ENCODE measurements at places on chromosomes 12 and 14.

DNA sequence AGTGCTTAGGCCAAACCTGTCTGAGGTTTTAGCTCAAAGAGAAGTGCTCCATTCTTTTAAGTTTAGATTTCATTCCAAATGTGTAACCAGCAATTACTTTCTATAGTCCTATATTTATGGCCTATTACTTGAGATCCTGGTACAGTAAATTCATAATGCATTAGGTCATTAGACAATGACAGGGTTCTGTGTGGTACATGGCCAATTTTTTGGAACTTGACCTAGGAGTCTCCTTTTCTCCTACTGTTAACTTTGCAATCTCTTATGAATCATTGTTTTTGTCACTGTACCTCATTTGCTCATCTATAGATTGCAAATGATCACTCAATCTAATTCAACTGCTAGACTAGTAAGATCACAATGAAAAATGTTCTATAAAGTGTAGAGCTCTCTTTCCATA is 136.7 kb downstream of the PDE3A start:
- no peak for DNase-seq

DNA sequence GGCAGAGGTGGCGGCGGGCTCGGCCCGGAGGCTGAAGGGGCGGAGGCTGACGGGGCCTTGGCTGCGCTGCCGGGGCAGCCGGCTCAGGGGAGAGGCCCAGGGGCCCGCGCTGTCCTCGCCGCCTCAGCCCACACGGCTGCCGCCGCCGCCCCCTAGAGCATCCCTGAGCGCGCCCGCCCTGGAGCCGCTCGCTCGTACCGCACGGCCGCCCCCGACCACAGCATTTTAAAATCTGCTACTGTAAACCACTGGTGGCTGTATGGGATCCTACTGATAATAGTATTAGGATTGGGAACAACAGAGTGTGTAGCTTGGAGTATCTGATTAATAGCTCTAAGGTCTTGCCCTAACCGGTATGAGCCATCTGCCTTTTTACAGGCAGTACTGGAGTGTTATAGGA is 22.2 kb upstream of the EDDM3A start:
- no peak for DNase-seq

DNA sequence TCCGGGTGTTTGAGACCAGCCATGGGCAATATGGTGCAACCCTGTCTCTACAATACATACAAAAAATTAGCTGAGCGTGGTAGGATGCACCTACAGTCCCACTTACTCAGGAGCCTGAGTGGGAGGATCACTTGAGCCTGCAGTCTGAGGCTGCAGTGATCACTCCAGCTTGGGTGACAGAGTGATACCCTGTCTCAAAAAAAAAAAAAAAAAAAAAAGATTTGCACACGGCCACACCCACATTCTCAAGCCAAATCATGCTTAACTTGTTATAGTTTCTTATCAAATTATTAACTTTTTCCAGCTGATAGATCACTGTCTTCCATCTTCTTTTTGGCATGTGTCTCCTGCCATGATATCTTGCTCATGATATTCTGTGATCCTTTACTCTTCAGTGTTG is 6.8 kb downstream of the DRAM1 start:
- no peak for DNase-seq

DNA sequence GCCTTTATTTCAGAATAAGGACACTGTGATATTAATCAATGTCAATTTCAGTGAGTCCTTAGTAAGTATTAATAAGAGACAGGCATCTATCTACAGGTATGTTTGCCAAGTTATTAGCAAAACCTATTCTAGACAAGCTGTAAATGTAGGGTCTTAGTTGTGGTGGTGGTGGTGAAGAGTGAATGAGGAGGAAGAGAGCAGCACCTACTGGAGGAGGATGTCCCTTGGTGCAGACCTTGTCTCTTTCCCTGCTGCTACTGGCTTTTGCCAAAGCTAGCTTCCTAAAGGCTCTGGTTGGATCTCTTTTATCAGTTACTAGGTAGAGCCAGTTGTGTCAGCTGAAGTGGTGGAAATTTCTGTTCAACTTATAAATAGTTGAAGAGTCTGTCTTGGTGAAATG is 304.8 kb upstream of the ATP2B1 start:
- DNase-seq: no peak

DNA sequence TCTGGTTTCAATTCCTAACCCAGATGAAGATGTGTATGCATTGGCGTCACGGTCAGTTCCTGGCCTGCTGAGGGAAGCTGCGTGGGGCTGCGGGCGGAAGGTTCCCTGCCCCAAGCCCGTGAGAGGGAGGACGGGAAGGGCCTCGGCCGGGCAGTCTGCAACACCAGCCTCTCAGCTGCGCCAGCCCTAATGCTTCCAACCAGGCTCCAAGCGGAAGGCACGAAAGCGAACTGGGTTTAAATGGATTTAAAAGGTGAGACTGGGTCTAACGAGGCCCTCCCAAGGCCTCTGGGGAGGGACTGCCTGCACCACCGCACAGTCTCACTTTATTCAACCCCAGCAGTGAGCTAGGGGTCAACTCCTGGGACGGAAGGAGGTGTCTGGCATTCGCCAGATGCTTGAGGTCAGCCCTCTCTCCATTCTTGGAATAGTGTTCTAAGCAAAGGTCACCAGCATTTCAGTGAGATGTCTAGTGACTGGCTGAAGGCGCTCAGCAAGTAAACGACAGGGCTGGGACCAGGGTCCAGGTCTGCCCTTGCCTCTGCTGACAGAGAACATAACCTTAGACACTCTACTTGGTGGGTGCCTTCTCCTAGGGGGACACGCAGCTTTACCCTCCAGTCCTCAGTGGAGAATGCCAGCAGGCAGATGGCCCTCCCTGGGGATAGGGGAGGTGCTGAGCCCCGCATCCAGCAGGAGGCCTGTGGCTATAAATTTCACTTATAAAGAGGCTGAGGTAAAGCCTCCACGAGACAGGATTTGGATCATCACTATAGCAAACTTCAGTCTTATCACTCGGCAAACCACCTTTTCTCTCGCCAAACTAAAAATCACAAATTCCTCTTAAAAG is 92.2 kb downstream of the PIWIL1 start:
- DNase-seq: no peak

DNA sequence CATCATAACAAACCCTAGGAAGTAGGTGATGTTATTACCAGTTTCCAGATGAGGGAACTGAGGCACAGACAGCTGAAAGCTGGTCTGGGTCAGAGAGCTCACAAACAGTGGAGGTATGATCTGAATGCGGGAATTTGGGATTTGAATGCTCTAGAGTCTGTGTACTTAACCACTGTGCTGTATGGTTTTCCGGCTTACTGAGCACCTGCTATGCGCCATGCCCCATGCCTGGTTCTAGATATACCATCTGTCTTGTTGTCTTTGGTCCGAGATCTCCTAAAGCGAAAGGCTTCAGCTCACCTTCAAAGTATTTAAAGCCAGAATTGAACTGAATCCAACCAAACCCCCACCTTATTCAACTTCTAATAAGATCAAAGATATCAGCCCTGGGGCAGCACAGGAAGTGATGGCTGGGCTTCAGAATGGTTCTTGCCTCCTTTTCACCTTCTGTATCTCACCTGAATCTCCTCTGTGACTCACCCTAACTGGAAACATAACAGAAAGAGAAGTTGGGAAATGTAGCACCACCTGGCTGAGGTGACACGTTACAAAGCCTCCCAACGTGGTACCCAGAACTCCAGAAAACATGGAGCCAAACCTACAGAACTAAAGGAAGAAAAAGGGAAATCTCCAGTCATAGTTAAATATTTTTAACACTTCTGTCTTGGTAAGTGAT is 54.3 kb downstream of the PRMT8 start:
- DNase-seq: no peak

DNA sequence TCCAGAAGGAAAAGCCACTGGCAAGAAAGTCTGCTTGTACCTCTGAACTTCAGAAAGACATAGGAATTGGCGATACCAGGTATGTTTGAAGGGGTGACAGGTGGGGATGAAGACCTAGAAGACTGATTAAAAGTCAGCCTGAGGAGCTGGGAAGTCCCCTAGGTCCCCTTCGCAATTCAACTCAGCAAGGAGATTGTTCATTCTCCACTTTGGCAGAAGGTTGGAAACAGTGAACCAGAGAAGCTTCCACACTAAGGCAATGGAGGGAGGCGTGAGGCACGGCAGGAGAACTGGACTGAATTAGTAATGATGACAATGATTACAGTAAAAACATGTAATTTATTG is 240.3 kb upstream of the TMPO start:
- DNase-seq: no peak

DNA sequence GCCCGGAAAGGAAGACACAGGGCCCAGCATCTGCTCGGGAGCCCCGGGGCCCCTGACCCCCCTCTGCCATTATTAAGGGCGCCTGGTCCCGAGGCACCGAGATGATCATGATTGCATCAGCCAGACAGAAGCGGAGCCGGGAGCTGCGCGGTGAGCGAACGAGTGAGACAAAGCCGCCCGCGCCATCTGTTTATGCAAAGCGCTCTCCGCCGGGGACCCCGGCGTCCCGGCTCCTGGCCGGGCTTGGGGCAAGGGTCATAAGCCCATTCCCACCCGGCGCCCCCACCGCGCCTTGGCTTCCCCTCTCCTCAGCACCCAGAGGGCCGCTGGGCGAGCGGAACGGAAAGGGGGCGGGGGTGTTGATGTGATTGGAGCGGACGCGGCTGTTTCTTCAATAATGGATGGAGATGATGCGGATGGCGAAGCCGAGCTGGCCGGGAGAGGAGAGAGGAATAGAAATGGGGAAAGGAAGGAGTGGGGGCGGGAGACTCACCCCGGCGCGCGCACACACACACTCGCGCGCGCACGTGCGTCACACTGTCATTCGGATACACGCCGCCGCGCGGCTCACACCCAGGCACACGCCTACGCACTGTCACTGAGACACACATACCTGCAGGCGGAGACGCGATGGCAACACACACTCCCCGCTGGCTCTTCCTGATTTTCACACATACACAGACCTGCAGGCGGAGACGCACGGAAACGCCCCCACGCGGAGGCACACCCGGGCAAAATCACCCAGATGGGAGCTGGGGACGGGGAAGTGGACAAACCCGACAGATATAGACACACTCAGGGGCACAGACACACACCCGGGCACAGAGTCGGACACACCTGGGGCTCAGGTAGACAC is 10.7 kb downstream of the STAC3 start:
- peak; percentile 58 for DNase-seq

DNA sequence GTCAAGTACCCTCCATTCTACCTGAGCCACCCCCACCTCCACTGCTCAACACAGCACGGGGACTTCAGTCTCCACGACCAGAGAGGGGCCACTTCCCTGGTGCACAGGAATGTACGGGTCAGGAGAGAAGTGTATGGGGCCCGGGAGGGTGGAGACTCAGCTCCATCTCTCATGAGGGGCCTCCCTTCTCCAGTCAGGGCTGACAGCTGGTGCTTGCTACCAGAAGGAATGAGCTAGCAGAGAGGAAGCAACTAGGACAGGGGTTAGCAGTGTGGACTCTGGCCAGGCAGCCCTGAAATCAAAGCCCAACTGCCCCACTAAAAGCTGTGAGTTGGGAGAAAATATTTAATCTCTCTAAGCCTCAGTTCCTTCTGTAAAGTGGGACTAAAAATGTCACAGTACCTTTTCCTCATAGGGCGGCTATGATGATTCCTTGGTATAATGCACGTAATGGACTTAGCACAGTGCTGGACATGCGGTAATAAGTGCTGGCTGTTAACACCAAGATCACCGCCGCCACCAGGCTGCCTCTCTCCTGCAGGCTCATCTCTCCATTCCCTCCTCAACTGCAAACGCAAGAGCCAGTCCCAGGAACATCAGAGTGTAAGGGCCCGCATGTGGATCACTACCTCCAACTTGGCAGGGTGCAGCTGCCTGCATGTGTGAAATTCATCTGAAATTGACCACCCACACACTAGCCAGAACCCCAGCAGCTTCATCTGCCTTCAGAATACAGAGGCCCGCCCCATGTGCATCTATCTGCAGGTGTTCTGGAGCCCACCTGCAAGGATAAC is 14.6 kb downstream of the ACTN1 start:
- DNase-seq: no peak

GRCh38 chr12:9718968-9719367 is 13.9 kb downstream of the CLECL1 start:
- no peak for DNase-seq

DNA sequence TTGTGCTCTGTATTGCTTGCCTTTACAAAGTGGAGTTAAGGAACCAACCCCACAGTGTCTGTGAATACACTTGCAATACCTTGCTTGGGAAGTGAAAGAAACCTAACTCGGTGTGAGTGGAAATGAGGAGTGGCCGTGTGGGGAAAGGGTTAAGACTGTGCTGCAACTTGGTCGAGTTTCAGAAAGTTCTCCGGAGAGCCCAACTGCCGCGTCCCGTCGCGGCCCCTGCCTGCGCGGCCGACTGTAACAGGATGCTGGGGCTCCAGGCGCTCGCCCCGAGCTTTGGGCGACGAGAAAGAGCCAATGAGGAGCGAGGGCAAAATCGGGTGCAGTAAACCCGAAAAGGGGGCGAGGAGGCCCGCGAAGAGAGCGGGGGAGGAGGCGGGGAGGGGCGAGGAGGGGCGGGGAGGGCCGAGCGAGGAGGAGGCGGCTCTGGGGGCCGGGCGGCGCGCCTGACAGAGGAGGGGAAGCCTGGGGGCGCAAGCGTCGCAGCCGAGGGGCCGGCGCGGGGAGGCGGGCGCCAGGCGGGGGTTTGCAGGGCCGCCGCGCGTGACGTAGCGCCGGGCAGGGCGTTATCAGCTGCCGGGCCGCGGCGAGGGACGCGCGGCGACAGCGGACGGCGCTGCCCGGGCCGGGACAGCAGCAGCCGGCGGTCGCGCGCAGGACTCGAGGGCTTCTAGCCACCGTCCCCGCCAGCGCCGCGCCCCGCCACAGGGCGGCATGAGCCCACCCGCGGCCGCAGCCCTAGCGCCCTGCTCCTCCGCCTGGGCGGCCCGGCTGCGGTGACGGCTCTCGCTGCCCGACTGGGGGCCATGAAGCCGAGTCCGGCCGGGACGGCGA is at the start of gene DACT1:
TSS of gene DACT1 (plus strand) at position 572 of the 840 bp plus-strand sequence. CDS start at position 813, 241 bp downstream.
- no peak for DNase-seq

GRCh38 chr12:29795715-29796114 is 12.0 kb upstream of the TMTC1 start:
- no peak for DNase-seq

- DNase-seq: no peak
Measured at GRCh38 chr14:21163871-21164291, 8.0 kb upstream of the OR5AU1 start.

DNA sequence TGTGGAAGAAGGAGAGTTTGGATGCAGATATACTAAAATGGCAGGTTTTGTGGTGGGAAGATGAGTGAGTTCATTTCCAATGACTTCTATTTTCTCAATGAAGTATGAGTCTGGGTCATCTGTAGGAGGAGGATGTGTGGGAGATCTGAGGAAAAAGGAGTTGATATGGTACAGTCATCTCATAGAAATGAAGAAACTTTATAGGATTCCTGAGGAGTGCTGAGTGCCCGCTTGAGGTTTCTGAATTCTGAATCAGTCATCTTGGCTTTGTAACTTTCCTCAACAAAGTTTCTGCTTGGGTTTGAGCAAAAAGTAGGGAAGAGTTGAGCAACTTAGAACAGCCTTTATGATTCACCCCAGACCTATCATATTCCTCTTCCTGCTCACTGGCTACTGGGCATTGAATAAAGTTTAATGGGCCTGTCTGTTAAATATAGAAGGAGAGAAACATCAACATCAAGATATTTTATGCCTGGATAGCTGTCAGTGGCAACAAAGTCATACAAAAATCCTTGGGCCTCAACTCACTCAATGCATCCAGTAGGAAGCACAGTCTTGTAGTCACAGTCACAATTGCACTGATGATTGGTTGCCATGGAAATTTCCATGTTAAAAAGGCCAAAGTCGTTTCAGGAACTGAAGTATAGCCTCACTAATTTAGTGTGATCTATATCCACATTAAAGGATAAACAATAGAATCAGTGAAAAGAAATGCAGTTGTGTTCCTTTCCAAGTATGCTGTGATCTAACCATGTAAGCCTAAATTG is 284.7 kb downstream of the DUSP6 start:
- no peak for DNase-seq

Measured in cerebellar nuclear complex (tissue), 1 donor.